Retinal pigment epithelial cell (primary cell): ENCODE measurements at places on chromosomes 5 and 9.

DNA sequence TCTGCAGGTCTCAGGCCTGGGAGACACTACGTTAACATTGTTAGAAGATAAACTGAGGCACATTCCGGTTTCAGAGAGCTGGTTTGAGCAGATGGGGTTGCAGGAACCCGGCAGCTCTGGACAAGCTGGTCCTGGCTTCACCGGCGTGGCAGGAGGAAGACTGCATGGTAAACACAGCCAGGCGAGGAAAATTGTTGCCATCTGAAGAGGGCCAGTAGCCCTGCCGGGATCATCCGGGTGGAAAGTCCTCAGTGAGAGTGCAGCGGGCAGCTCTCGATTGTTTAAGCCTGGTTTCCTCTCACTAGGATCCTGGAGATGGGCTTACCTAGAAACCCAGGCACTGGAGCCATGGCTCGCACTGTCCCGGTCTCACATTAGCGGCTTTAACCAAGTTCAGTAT, 226.9 kb downstream of the IRX2 start:
- DNase-seq, result no peak

DNA sequence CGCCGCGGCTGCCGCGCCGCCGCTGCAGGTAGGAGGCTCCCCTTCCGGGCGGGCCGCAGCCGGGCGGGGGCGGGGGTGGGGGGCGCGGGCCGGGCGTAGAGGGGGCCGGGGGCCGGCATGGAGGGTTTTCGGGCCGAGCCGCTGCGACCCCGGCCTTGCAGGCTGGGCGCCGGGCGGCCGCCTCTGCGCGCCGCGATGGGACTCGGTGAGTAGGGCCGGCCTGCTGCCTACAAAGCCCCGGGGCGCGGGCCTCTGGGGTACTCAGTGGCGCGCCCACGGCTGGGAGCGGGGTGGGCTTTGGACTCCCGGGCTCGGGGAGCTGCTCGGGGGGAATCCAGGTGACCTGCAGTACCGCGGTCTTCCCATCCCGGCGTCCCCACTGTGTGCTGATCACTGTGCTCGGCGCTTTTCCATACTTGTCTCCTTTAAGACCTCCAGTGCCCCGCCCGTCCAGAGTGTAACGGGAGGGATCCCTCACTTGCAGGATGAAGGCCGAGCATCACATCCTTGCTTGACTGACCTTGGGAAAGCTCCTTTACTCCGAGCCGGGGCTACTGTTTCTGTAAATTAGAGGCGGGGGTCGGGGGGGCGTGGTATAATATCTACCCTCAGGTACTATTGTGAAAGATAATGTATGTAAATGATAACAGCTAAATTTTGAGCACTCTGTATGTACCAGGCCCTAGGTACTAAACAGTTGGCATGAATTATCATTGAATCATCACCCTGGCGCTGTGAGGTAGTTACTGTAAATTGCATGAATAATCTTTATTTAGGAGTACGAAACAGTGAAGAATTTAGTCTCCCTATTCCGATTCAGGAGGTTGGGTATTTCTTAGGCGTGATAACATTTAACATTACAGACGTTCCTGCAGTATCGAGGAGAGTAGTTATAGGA, 672 bp downstream of the MSANTD3 start:
- no peak for DNase-seq

GRCh38 chr5:136082390-136083193, 50.1 kb upstream of the SMAD5 start:
- peak; percentile 30 for DNase-seq

GRCh38 chr9:89663614-89663970, 58.8 kb downstream of the GADD45G start:
- DNase-seq, result no peak

DNA sequence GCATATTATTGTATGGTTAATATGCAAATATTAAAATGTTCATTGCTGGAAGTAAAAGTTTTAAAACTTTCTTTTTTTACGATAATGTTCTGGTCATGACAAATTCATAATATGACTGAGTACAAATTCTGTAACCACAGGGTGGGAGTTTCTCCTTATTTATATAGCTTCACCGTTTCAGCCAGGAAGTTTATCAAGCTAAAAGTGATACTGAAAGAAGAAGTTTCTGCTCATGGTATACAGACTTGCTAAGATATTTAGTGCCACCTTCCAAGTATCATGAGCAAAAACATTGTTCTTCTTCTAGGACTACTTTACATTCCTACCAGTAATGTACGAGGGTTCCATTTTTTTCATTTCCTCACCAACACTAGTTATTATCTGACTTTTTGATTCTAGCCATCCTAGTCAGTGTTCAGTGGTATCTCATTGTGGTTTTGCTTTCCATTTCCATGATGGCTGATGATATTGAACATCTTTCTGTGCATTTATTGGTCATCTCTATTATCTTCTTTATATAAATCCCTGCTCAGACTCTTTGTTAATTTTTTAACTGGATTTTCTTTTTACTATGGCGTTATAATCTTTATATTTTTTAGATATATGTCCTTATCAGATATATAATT, 94.2 kb upstream of the PRRC1 start:
- DNase-seq, result no peak

DNA sequence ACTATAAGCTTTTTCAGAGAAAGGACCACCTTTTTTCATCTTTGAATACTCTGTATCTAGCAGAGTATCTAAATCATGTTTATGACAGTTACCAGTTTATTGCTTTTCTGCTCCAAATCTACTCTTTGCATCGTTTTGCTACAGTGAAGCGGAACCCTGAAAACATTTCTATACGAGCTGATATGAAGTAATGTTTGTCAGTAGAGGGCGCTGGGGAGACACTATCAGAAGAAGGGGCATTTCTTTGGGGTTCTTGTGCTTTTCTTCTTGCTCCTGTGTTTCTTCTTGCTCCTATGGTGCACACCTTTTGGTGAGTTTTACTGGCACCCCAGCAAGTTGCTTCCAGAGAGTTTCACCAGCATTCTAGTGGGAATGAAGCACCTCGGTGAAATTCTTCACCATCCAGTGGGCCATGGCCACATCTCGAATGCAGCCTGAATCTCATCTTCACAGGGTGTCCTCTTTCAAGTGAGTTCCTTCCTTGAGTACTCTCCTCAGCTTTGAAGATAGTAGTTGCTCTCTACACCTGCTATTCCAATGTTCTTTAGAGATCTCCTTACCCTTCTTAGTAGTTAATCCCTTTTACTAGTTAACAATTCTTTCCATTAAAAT, 98.4 kb downstream of the FGF1 start:
- no peak for DNase-seq

DNA sequence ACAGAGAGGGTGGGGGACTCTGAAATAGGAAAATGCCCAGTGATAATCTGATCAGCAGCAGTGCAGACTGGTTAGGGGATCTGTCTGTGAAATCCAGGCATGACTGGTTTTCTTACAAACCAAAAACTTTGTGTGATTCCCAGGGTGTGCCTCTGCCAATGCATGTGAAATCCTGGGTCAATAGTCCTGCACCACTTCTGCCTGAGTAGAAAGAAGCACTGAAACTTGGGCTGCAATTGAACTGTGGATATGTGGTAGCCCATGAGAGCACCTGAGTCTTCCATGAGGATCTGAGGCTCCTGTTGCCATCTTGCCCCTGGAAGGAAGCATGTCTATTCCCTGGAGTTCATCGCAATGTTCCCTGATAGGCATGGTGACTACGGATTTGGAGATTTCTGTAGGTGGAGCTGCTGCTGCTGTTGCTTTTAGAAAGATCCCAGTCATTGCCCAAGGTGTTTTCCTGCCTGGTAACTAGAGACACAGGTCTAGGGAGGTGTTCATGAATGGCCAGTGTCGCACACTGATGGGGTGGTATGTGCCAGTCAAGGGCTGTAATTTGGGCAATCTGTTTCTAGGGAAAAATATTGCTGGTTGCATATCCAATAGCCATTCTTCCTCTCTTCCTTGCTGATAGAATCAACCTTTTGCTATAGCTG, 146.7 kb downstream of the CARTPT start:
- no peak for DNase-seq

GRCh38 chr9:14314424-14314928, 535 bp upstream of the NFIB start:
- peak; percentile 79 for DNase-seq

GRCh38 chr9:12060811-12061210, 632.4 kb upstream of the TYRP1 start:
- no peak for DNase-seq

DNA sequence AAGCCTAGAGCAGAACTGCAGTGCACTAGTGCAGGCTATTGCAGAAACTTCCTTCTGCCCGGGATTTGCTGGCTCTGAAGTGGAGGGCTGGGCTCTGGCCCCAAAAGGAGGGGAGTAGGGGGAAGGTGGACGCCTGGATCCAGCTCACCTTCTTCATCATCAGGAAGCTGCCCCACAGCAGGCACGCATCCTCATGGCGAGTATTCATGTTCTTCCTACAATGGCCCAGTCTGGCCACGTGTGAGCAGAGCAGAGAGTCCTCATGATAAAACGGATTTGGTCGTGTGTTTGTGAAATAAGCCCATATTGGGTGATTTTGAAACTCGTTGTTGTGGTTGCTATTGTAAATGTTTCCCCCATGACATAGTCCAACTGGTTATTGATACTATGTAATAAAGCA, 8.2 kb upstream of the GLIPR2 start:
- DNase-seq, result no peak

- DNase-seq, result no peak
Observed at GRCh38 chr5:83751201-83751600, 30.5 kb upstream of the HAPLN1 start.

GRCh38 chr5:98770209-98770910, 3.1 kb upstream of the RGMB start:
- no peak for DNase-seq

DNA sequence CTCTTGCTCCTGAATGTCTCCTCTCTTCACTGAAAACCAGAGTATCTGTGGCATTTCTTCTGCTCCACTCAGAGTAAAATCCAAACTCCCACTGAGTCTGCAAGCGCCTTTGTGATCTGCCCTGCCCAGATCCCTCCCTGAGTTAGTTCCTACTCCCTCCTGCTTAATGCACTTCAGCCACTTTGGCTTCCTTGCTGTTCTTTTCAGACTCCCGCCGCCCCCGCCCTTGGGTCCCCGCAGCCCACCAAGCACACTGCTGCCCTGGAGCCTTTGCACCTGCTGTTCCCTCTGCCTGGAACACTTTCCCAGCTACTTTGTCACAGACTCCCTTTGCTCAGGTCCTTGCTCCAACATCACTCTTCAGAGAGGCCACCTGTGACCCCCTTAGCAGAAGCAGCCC, 127.2 kb upstream of the SLC25A48 start:
- DNase-seq, result no peak

DNA sequence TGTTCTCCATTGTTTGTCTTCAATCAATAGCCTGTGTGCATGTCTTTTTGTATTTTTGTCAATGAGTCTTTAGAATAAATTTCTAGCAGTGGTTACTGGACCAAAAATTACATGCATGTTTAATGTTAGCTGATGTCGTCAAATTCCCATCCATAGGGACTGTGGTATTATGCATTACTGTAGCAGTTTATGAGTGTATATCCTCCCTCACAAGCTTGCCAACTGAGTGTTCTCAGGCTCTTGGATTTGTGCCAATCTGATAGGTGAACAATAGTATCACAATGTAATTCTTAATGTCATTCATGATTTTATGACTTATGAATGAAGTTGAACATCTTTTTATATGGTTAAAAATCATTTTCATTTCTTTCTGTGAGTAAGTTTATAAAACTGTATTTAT, 13.0 kb downstream of the SNX24 start:
- no peak for DNase-seq

DNA sequence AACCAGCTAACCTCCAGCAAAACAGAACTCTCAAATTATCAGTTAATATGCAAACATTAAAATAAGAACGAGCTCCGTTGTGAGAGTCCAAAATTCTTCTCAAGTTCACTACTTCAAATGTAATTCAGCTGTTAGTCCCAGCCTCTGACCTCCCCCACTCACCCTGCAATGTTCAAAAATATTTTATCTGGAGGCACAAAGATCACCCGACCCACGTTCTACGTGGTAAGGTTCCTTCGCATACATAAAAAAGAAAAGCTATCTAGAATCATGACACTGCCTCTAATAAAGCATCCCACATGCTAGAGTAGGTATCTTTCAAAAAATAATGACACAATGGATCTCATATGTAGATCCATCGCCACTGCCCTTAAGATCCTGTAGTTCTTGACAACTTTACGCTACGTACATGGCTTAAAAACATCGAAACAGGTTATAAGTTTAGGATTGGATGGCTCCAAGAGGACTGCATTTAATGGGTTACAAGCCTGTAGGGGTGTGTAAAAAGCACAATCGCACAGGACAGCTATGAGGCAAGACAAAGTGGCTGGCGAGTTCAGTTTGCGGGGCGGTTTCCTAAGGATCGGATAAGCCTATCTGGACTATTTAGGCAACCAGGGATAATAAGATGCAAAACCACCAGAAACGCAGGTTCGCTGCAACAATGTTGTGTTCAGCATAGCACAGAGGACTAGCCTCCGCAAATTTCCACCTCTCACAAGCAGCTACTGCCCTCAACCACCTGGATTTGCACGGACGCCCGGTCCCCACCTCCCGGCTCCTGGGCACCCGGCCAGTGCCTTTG, 969 bp downstream of the CLK4 start:
- no peak for DNase-seq

DNA sequence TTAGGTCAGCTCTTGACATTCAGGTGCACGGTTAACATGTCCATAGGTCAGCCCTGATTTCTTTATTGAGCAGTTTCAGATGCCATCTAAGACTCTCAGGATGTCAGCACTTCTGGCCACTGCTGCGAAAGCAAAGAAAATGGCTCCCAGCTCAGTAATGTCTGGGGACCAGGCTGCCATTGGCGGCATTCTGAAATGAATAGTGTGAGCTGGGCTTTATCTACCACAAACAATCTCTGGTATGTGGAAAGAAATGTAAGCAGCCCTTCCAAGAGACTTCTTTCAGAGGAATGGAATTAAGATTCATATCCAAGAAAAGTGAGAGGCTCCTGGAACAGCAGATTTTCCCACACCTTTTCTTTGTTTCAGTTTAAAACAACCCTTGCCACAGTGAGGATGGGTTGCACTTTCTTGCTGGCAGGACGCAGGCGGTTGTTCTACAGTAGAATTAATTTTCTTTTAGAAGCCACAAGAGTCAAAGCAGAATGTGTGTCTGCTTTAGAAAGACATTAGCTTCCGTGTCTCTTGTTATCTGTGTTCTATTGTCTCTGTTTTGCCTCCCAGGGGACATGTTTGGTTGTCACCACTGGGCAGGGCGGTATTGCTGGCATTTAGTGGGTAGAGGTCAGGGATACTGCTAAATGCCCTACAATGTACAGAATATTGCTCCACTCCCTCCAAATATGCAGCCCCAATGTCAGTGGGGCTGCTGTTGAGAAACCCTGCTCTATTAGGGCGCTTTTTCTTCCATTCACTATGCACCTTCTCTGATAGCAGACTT, 149.9 kb upstream of the ANKH start:
- no peak for DNase-seq

- no peak for DNase-seq
Observed at GRCh38 chr9:124799274-124800006, 22.5 kb downstream of the OLFML2A start.

- no peak for DNase-seq
Observed at GRCh38 chr5:37391591-37391990, 12.5 kb downstream of the WDR70 start.

GRCh38 chr5:160398806-160399205, 1.0 kb downstream of the FAM200C start:
- DNase-seq, result no peak

- DNase-seq, result no peak
Observed at GRCh38 chr5:177096162-177097015, 9.7 kb downstream of the FGFR4 start.
